Effector memory CD8-positive, alpha-beta T cell (primary cell): ENCODE measurements at places on chromosomes 7 and 10.

GRCh38 chr7:7428806-7429205 is 106.9 kb downstream of the COL28A1 start:
- no peak for DNase-seq

- DNase-seq = no peak
Observed at GRCh38 chr7:50295133-50295532, 9.4 kb upstream of the IKZF1 start.

DNA sequence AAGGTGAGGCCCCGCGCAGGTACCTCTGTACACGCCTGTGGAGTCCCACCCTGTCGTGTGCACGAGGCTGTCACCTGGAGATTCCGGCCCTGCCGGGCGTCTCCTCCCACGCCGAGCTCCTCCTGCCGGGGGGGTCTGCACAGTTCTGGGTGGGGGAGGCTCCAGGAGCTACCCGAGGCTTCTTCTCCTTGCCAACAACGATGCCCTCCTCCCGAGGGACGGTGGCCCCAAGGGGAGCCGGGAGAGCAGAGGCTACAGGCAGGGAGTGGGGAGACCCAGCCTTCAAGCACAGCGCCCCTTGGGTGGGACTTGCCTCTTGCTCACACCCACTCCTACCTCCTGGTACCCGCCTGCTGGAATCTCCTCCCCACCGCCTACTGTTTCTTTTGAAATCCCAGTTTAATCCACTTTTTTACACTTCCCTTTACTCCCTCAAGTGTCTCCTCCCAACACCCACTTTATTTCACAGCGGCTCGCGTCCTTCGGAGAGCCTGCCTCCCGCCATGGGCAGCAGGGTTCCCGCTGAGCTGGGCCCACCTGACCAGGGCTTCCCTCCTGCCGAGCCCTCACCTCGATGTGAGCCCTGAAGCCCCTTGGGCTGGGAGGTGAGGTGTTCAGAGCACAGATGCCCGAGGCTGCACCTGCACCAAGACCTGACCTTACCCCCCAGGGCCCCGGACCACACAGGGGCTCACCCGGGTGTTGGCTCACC is 338.1 kb downstream of the DNAJB6 start:
- no peak for DNase-seq

DNA sequence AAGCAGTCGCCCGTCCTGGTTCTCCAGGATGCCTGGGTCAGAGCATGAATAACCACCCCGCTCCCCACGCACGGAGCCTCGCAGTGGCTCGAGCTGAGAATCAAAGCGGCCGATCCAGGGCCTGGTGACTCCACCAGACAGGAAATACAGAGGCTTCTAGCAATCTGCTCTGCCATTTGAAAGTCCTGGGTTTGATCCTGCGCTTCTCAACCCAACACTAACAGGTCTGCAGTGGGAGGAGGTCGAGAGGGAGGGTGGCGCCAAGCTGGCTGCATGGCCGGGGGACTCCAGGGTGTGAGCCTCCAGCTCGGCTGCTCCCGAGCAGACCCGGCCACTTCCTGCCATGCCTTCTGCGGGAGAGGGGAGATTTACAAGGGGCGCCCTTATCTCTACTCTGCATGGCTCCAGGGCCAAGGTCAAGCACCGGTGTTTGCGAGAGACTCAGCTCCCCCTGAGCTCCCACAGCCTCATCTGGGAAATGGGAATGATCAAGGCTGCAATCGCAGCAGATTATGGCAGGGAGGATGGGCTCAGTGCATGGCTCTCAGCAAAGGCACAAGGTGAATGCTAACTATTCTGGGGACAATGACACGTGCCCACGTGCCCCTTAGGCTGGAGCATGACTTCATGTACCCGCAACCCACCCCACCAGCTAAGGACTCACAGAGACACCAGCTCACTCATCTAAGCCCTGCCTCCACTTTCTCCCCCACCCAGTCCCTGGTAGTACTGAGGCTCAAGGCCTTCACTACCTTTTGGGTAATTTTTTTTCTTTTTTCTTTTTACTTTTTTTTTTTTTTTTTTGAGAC is 73.9 kb upstream of the TNRC18 start:
- no peak for DNase-seq

DNA sequence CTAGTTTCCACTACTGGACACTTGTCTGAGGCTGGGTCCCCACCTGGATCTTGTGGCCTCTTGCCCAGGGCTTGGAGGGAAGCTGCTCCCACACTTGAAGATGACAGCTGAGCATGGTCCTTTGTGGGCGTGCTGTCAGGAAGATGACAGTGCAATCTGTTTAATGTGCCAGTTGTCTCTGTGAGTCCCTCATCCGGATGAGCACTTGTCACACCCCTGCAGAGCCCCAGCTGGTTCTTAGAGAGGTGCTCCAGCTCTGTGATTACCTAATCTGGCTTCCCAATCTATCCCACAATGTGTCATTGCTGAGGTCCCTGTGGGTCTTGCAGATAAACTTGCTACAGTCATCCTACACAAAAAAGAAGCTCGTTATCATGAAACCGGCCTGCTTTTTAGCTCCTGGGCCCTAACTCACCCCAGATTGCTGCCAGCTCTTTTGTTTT is 34.8 kb upstream of the CCSER2 start:
- DNase-seq = no peak

GRCh38 chr7:20270867-20271266 is 53.7 kb upstream of the MACC1 start:
- DNase-seq = no peak
